ENCODE measurements at places on chromosomes 16 and 17.

- no peak for DNase-seq
Measured at GRCh38 chr17:69643686-69644085, 229.2 kb downstream of the MAP2K6 start.

DNA sequence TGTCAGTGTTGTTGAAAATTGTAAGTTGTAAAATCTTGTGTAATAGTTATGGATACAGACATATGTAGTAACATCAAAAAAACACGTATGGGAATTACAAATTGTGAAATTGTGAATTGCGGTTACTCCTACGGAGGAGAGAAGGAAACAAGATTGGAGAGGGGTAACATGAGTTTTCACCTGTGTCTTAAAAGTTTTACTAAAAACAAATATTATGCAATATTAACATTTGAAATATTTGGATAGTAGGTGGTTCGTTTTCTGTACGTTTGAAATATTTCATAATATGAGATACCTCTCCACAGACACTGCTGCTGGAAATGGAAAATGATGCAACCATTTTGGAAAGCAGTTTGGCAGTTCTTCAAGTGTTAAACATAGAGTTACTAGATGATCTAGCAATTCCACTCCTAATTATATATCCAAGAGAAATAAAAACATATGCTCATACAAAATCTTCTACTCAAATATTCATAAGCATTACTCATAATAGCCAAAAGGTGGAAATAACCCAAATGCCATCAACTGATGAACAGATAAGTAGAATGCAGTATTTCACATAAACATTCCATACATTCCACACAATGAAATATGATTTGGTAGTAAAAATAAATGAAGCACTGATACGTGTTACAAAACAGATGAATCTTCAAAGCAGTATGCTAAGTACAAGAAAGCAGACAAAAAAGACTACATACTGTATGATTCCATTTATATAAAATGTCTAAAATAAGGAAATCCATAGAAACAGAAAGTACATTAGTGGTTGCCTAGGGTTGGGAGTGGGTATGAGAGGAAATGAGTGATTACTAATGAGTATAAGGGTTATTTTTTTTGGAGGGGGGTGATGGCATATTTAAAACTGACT lies 40.7 kb upstream of the ABCA10 start:
- no peak for DNase-seq

- DNase-seq, result no peak
Measured at GRCh38 chr16:14672403-14672971, 21.6 kb downstream of the PLA2G10 start.

DNA sequence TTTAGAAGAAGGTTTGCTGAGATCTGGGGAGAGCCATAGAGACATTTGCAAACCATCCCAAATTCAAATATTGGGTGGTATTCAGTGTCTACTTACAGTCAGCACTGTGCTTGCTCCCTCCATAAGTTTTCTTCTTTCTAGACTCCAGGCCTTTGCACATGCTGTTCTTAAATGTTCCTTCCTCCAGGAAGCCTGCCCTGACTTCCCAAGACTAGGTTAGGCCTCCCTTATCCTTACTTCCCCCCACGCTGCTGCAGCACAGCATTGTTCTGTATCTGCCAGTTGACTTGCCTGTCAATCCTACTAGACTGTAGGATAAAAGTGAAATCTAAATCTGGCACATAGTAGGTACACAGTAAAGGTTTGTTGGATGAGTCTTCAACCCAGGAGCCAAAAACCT lies 53.4 kb downstream of the ASIC2 start:
- no peak for DNase-seq

DNA sequence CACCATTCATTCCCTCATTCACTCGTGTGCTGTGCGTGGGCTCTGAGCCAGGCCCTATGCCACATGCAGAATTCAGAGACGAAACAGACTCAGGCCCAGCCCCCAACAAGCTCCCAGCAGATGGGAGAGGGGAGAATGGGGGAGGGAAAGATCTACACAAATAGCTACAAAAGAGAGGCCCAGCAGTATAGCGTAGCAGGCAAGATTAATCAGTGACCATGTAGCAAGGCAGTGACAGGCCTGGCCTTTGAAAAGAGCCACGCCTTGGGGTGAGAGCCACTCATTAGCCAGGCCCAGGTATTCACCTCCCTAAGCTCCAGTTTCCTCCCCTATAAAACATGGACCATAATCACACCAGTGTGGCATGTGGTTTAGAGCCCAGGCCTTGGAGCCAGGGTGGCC lies 16.4 kb upstream of the KRT19 start:
- no peak for DNase-seq

GRCh38 chr17:50686494-50687199 lies 21.1 kb downstream of the ANKRD40 start:
- no peak for DNase-seq

GRCh38 chr16:87951552-87952538 lies 611 bp downstream of the BANP start:
- DNase-seq, result no peak

- DNase-seq, result no peak
Measured at GRCh38 chr17:35083071-35083470, 19.6 kb upstream of the RFFL start.

DNA sequence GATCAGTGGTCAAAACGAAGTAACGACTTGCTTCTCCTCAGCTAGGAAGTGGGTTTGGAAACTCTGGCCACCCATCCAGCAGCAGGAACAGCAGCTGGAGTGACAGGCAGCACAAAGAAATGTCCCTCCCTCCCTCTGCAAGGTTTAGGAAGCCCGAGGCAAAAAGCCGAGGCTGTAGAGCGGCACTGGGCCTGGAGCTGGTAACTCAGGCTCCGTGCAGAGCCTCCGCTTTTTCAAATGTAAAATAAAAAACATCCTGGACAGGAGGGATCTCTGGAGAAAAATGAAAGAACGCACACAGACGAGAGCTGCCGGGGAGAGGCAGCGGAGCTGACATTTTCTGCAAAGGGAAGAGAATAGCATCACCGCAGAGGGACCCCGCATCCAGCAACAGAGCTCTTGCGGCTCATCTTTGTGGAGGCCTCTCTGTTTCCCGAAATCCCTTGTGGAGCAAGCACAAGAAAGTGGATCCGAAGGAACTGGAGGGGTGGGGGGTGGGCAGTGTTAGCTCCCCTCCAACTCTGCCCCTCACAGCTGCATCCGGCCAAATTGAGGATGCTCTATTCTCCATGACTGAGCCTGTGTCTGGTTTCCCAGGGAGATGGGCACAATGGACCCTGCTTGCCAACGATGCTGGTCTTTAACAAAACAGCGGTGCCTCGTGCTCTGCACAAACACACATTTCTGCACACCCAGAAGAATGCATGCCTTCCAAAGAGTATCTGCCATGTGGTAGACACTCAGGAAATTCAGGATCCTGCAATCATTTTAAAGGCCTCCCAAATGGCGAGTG lies 335.5 kb upstream of the ZFHX3 start:
- no peak for DNase-seq

DNA sequence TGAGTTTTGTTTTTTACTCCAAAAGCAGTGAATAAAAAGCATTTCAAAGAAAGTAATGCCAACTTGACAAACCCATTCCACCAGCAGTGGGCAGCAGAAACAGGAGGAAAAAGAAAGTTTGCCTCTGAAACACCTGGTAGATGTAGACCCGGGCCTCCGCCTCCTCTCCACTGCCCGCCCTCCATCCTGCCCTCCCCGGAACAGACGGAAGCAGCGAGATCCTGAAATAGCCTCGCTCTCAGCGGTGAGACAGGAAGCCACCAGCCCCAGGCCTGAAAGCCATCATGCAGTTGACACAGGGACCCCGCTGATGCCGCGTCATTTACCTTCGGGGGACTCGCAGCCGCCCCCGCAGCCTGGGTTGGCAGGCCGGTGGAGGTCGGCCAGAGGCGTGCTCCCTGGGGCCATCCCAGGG lies 67.8 kb downstream of the C16orf78 start:
- DNase-seq, result peak; percentile 16

GRCh38 chr17:21282231-21282630 lies 2.3 kb upstream of the MAP2K3 start:
- DNase-seq, result no peak

DNA sequence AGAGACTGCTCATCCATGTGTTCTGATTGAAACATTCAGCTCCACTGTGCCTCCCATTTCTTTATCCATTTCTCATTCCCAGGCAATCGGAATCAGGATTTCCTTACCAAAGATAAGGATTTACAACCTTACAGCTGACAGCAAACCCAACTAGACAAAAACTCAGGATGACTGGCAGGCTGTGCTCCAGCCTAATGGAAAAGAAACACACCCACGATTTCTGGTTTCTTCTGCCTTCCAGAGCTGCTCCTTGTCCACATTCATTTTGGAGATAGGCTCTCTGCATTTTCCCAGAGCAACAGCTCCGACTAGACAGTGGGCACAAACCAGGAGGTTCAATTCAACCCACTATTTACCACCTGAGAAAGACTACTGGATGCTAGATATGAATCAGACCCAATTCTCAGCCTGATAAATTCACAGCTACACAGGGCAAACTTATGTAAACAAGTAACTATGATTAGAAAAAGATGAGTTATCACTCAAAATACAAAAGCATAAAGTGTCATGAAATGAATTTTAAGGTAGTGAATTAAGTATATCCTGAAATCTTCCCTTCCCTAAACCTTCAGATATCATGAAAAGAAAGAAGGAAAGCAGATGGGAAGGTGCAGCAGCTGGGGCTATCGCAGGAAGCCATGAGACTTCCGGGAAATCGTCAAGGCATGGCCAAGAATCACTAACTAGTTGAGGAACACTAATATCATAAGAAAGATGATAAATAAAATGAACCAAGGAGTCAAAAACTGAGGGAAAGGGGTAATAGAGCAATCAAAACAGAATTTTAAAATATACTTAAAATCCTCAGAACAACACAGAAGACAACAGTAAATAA lies 44.8 kb upstream of the CLEC18B start:
- no peak for DNase-seq

- no peak for DNase-seq
Measured at GRCh38 chr16:648071-648780, 939 bp upstream of the WDR90 start.

DNA sequence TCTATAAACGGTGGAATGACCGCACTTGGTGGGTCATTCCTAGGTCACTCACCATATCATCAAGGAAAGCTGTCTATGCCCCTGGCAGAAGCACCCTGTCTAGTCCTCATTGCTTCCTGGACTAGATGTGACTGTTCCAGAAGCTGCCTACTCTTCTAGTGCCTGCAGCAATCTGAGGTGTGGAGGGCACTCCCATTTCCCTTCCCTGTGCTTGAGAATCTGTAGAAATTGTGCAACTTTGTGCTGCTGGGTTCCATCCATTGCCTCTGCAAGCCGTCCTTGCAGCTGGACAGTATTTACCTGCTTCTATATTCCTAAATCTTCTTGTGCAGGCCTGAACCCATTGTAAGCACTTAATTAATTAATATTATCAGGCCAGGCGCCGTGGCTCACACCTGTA lies 52.1 kb downstream of the CACNG3 start:
- DNase-seq, result no peak

GRCh38 chr17:58783380-58783779 lies 27.7 kb downstream of the PPM1E start:
- DNase-seq, result no peak

- no peak for DNase-seq
Measured at GRCh38 chr16:72940886-72941285, 107.0 kb downstream of the ZFHX3 start.

DNA sequence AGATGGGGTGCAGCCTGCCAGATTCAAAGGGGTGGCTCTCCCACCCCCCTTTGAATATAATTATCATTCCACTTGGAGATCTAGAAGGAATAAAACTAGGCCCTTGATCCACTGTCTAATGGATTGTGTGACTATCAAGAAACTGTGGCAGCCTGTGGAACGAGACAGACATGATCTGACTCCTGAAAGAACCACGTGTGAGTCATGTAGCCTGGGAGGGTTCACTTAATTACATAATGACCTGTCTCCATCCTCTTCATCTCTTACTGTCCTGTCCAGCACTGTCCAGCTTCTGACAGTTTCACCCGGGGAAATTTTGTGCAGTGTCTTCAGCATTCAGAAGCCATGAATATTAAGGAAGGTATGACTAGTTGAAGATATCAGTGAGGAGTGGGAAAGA lies 43.3 kb upstream of the CDH13 start:
- no peak for DNase-seq

Measured in stimulated activated CD8-positive, alpha-beta memory T cell treated with anti-CD3 and anti-CD28 coated beads, Interleukin-15, amount 100 ng/mL, for 4 hours (primary cell).